ENCODE measurements at places on chromosomes 13 and 19.

DNA sequence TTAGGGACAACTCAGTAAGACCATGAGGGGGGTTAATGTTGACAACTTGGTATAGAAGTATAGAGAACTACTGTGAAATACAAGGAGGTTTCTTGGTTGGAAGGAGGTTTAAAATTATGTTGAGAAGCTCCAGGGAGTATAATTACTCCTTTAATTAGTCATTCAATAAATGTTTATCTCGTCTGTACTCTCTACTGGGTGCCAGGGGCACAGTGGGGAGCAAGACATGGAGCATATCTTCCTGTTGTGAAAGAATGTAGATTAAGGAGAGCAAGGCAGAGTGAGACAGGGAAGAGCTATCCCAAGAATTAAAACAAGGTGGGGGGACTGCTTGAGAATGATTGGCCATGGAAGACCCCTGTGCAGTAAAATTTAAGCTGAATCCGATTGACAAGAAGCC is 33.7 kb upstream of the TDRD3 start:
- DNase-seq, result no peak

DNA sequence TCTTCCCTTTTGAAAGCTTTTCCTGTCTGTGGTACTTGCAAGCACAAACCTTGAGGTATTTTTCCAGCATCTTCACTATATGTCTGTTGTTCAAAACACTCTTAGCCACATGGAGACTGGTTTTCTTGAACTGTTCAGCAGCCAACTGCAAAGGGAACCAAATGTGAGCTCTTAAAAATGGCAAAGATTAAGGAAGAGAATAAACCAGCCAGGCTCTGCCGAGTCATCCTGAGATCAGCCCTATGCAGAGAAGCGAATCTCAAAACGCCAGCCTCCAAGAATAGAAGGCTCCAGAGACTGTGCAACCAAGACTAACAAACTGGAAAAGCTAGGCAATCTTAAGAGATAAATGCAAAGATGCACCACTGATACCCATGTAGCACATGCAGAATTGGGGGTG is 20.7 kb downstream of the AKAP8 start:
- DNase-seq, result no peak

GRCh38 chr13:98613591-98613990 is 36.7 kb upstream of the STK24 start:
- no peak for DNase-seq

DNA sequence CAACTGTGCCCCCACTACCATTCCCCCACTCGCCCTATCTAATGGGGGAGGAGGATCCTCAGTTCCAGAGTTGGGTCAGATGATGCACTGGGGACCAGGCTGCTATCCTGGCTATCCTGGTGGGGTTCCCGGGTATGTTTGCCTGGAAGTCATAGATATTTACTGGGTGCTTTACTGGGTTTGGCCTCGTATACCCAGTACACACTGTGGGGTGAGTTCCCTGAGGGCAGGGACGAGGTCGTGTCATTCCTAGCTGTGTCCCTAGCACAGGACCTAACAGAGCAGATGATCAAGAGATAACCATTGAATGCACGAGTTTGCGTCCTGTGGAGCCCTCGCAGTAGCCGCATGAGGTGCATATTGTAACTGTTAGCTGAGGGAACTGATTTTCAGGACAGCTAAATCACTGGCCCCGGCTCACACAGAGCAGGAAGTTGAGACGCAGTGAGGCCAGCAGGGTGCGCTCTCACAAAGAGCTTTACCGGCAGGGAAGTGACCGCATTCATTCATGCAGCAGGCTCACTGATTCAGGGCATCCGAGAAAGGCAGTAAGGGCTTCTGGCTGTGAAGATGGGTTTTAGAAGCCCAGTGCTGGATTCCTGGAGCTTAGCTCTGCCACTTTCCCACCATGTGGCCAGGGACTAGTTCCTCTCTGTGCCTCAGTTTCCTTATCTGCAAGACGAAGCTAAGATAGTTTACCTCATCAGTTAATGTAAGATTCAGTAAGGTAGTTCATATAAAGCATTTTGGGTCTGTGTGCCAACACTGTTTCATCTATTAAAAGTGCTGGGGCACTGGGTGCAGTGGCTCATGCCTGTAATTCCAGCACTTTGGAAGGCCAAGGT is 6.0 kb downstream of the RUVBL2 start:
- DNase-seq, result peak; percentile 64

DNA sequence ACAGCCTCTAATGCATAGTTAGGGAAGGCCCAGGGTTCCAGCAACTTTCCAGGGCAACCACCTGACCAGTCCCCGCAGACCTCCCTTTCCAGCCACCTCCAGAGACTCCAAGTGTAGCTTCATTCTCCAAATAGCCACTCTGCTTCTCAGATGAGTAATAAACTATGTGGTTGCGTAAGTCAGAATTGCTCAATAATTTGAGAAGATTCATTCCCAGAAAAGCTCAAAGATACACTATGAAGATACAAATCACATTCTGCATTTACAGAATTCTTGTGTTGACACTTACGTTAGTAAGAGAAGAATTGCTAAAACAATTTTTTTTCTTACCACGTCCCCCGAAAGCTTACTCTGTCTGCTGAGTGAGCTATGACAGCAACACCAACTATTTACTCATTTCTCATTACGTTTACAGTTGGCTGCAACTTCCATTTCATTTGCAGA is 8.2 kb upstream of the LATS2 start:
- DNase-seq, result peak; percentile 90

- peak; percentile 98 for DNase-seq
These were observed at the start of the genes ADAT3 and SCAMP4 for GRCh38 chr19:1905110-1905862. TSS of gene ADAT3 (plus strand) at chr19:1905399. CDS start at chr19:1912048, 6,649 bp downstream. TSS of gene SCAMP4 (plus strand) at chr19:1905399. CDS start at chr19:1915020, 9,621 bp downstream.

GRCh38 chr13:33235078-33235477 is 50.5 kb downstream of the STARD13 start:
- DNase-seq, result no peak

DNA sequence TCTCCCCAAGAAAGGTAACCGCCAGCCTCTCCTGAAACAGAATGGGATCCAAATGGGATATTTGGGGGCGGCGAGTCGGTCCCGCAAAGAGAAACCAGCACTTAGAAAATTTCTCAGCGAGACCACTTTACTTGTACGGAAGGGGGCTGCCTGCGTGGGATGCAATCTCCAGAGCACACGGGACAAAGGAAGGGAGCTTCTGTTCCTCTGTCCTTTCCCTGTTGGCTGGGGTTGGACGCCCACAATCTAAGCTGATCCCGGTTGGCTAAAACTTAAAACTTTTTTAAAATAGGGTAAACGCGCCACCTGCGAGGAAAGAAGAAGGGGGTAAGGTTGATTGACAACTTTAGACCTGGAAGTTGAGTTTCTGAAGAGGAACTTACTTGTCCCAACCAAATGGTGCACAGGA is 826 bp upstream of the BSG start:
- DNase-seq, result peak; percentile 17

DNA sequence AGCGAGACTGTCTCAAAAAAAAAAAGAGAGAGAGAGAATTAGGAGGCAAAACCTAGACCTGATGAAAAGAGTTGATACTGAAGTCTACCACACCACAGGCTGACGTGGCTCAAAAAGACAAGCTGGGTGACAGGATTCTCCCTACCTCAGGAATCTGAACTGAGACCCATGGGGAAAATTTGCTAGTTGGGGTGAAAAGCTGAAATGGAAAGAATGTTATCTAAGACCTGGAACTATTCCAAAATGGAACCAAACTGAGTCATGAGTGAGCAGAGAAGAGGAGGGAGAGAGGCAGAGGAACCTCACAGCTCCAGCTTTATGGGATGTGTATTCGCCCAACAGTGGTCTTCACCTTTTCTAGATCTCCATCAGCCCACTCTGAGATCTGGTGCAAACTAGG is 11.7 kb downstream of the SMG9 start:
- DNase-seq, result no peak
